ENCODE measurements at places on chromosomes 11 and 22.

- DNase-seq: no peak
These were observed 24.0 kb downstream of the PLAAT3 start for GRCh38 chr11:63590024-63590788.

DNA sequence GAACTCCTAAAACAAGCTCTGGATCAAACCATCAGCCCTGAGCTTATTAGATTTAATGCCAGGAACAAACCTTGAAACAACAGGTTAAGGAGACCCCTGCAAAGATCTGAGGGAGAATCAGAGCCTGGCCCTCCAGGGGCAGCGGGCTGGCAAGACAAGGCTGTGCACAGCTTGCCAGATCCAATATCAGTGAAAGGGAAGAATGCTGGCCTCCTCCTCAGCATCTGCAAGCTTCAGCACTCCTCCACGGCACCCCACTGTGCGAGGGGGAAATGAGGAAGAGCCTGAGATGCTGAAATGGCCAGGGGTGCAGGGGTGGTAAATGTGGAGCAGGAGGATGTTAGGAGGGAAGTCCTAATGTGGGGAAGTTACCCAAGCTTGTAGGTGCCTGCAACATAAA is 167.0 kb downstream of the TENM4 start:
- no peak for DNase-seq

DNA sequence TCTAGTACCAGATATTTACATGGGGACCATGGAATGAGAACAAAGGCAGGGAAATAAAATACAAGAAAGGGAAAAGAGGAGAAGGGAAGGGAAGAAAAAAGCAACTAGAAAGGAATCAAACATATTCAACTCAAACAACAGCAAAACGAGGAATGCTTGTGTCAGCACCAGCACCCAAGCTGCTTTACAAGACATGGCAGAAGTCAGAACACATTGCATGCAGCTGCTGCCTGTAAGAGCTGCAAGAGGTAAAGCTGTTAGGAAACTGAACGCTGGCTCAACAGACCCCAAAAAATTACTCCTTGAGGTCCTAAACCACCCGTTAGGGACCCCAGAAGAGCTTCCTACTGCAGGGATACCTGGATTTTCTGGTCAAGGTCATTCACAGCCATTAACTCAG is 296.9 kb downstream of the OPCML start:
- no peak for DNase-seq

DNA sequence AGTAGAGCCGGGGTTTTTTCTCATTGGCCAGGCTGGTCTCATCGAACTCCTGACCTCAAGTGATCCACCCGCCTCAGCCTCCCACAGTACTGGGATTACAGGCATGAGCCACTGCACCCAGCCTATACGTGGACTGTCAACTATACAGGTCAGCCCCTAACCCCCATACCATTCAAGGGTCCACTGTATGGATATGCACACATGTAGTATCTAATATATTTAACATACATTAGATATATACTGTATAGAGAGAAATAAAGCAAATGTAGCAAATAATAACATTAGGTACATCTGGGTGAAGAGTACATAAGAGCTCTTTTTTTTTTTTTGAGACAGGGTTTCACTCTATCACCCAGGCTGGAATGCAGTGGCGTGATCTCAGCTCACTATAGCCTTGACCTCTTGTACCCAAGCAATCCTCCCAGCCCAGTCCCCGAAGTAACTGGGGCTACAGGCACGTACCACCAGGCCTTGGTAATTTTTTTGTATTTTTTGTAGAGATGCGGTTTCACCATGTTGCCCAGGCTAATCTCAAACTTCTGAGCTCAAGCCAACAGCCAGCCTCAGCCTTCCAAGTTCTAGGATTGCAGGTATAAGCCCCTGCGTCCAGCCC is 1.5 kb upstream of the ATP5MGL start:
- DNase-seq: no peak

- DNase-seq: no peak
These were observed 5.4 kb upstream of the C11orf86 start for GRCh38 chr11:66969584-66970225.

GRCh38 chr11:119368121-119369034 is 13.1 kb downstream of the USP2 start:
- no peak for DNase-seq

DNA sequence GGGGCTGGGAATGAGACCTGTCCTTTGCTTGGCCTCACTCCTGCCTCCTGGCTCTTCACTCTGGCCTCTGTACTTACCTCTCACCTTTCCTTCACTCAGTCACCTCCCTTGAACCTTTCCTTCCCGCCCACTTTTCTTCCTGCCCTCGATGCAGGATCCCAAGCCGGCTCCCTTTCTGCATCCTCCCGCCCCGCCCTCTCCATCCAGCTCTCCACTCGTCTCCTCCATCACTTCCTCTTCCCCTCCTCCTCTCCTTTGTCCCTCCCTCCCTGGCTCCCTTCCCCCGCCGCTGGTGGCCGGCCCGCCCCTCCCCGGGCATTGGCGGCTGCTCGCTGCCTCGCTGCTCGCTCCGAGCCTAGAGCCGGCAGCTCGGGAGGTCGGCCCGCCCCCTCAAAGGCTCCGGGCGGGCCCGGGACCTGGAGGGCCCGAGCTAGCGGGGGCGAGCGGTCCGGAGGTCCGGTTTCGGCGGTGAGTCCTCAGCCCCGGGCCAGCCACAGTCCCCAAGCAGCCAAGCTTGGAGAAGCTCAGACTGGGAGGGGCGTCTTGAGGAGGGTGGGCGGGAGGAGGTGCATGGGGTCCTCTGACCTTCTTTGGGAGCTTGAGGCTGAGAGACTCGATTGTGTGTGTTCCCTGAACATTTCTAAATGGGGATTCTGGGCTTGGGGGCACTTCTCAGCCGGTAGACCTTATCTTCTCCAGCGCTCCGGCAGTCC is 13.8 kb downstream of the PHLDB1 start:
- no peak for DNase-seq

GRCh38 chr11:132852361-132852760 is 679.9 kb downstream of the OPCML start:
- no peak for DNase-seq

DNA sequence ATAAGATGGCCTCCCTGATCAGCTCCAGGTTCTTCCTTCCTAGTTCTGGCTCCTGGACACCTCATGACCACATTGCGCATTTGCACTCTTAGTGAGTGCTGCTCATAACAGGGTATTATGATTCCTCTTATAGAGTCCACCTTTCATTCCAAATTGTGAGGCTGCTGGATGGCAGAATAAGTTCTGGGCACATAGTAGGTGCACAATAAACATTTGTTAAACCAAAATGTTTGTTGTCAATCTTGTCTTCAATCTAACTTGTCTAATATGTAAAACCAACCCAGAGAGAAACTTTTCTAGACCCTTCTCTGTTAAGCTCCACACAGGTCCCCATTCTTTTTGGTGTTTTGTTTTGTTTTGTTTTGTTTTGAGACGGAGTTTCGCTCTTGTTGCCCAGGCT is 22.6 kb upstream of the ZBTB16 start:
- DNase-seq: no peak

DNA sequence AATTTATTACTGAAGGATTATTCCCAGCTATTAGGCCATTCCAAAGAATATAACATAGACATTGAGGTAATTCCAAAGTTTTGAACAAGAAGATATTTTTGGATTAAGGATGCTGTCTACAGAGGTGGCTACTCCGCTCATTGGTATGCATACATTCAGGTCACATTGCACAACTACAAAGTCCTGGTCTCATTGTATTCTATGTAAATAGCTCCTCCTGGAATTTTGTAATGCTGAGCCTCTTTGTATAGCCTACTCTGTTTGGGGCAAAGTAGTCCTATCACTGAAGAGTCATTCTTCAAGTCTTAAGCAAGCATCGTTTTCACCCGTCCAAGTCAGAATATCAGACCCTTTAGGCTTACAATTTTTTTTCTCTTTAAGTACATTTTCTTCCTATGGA is 142.4 kb downstream of the KIF18A start:
- no peak for DNase-seq

DNA sequence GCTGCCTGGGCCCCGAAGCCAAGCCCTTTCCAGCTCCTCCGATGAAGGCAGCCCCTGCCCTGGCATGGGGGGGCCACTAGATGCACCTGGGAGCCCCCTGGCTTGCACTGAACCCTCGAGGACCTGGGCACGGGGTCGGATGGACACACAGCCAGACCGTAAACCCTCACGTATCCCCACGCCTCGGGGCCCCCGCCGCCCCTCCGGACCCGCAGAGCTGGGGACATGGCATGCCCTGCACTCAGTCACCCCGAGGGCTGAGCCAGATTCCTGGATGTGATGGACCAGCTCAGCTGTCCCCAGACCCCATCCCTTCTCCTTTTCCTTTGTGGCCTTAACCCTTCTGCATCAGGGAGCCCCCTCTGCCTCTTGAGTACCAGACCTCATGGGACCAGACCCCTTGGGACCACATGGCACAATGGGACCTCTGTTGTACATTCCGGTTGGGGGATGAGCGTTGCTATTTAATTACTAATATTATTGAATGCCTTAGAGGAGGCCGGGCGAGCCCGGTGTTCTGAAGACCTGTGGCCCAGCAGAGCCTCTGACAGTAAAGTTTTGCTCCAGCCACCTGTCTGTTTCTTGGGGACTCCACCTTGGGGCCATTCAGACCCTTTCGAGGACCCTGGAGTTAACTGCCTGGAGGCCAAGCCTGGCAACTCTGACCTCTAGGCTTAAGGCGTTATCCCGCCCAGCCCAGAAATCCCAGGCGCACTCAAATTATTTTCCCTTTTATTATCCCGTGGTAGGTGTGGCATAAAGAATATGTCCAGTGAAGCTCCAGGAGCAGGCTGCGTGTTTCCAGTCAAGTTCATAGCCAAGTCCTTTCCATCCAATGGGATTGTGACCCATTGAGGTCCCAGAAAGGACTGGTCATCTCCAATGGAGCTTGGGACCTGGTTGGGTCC is 3.0 kb downstream of the RASL10A start:
- DNase-seq: no peak

DNA sequence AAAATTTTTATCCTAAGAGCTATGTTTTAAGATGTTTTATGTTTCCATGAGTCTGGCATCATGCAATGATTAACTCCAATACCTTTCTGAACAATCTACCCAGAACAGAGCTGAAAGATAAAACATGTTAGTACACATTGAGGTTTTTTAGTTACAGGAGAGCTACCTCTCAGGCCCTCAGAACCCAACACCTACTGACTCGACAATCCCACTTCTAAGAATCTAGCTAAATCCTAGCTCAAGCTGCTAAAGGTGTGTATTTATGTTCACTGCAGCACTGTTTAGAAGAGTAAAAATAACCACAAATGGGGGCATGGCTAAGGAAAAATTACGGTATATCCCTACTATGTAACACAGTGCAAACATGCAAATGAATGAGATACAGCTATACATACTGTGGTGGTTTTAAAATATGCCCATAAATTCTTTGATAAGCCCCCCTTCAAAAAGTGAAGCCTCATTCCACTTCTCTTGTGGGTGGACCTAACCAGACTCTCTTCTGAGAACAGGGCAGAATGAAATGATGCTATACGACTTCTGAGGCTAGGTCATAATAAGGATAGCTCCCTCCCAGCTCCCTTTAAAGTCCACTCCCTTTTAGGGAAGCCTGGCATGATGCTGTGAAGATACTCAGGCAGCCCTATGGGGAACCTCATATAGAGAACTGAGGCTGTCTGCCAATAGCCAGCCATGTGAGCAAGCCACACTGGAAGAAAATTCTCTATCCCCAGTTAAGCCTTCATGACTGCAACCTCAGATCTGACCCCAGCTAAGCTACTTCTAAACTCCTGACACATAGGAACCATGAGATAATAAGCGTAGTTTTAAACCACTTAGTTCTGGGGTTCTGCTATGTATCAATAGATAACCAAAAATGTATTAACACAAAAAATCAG is 29.5 kb downstream of the TMEM123 start:
- DNase-seq: no peak

DNA sequence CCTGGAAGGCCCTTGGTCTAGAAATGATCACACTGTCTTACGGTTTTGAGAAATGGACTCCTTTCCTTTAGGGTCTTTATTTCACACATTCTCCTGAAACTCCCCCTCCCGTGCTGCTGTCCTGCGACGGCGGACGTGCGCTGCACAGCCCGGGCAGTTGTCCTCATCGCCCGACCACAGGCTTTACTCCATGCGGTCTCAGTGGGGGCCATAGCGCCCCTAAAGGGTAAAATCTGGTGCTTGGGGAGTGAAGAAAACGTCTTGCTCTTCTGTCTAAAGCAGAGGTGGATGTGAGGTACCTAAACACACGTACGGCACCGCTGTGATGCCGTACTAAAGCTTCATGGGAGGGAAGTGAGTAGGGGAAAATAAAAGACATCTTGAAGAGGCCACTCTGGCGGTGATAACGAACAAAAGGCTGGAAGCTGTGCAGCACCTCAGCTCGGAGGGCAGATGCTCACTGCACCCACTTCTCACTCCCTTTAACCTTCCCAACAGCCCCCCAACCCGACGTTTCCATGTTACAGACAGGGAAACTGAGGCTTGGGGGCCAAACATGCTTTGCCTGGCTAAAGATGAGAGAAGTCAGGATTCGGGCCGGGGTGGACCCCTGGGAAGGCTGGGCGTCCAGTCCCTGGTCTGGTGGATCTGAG is 22.6 kb downstream of the MPPED1 start:
- DNase-seq: no peak

- no peak for DNase-seq
These were observed 5.4 kb downstream of the GNG3 start for GRCh38 chr11:62712861-62713260.
